Activated T-cell treated with anti-CD3 and anti-CD28 coated beads for 4 hours (primary cell): ENCODE measurements at places on chromosomes 11 and 22.

DNA sequence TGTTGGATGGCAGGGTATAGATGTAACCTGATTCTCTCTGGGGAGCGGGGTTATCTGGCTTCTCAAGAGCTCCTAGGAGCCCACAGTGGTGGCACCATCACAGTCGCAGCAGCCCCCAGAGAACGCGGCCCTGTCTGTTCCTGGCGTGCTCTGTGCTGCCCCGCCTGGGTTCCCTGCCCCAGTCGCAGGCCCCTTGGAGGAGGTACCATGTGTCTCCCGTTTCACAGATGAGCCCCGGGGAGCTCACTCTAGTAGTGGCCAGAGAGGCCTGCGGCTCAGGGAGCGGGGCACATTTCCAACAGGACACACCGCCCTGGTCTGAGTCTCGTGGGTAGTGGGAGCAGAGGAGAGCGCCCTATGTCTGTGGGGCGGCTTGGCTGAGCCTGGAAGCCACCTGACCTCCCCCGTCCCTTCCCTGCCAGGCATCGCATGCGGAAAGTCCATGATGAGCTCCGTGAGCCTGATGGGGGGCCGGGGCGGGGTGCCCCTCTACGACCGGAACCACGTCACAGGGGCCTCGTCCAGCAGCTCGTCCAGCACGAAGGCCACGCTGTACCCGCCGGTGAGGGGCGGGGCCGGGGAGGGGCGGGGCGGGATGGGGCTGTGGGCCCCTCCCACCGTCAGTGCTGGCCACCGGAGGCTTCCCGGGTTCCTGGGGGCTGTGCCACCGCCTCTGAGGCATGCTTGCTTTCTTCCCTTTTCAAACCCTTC lies 21.0 kb upstream of the PPP6R3 start:
- DNase-seq: no peak

DNA sequence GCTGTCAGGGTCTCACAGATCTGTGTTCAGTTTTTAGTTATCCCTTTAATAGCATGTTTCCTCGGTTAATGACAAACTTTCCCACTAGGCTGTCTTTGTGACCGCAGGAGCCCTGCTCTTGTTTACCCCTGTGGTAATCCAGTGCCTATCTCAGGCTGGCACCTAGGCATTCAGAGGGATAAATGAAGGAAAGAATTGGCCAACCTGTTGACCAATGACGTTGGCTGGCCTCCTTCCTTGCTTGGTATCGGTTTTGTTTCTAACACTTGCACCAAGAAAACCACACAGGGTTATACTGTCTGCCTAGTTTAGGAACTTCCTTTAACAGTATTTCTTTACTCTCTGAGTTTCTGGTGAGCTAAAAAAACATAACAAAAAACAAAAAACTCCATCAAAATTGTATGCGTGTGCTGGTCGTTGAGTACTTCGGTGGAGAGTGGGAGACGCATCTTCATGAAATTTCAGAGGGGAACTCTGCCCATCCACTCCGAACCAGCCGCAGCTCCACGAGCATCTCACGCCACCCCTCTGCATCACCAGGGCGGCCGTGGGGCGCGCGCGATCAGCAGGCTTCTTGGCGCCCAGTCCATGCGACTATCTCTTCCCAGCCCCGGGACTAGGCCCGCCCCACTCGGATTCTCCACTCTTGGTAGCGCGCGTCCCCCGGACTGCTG lies 563 bp upstream of the ENDOD1 start:
- DNase-seq: no peak

DNA sequence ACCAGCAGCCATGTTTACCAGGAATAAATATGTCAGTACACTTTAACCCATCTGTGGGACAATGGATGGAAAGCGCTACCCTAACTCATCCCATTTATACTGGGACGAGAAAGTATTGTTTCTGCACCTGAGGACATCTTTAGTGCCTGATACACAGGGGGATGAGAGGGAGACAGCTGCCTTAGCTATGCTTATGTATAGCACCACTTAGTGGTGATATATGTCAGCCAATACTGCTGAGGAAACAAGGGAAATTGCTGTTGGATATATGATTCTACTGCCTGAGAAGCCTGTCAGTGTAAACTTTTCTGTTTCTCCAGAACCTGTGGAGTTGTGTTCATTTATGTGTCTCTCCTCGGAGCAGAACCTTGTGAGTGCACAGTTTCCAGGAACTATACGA lies 13.3 kb upstream of the CEP295 start:
- no peak for DNase-seq

- no peak for DNase-seq
These were observed 76.0 kb upstream of the WNT7B start for GRCh38 chr22:46052801-46053562.

GRCh38 chr11:92758241-92758780 lies 211.1 kb upstream of the MTNR1B start:
- DNase-seq: no peak

DNA sequence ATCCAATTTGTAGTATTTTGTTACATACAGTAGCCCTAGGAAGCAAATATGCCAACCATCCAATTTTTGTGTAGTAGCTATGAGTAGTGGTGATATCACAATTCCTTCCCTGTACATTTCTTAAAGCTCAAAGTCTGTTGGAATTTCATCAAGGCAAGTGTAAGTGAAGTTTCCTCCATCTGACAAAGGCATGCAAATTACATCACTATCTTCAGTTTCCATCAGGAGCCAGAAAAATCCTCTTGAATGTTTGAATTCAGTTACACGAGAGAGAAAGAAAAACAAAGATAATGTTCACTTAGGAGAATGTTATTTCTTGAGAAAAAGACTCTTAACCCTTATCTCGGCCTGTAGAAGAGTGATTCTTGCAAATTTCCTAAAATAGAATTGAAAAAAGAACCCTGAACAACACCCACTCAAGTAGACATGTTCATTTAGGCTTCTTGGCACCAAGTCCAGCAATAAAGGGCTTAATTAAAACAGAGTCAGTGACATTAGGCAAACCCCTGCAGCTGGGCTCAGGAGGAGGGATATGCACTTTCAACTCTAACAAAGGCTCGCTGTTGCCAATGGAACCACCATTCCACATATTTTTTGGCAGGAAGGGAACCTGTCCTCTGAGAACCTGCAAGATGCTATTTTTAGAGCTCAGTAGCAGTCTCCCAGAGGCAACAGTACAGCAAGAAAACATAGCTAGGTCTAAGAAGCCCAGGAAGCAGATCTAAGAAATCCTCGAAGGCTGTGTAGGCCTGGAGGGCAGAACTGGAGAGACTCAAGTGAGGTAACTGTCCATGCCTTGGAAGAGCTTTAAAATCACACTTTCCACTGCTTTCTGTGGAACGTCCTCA lies 144.6 kb downstream of the CCDC81 start:
- DNase-seq: no peak

DNA sequence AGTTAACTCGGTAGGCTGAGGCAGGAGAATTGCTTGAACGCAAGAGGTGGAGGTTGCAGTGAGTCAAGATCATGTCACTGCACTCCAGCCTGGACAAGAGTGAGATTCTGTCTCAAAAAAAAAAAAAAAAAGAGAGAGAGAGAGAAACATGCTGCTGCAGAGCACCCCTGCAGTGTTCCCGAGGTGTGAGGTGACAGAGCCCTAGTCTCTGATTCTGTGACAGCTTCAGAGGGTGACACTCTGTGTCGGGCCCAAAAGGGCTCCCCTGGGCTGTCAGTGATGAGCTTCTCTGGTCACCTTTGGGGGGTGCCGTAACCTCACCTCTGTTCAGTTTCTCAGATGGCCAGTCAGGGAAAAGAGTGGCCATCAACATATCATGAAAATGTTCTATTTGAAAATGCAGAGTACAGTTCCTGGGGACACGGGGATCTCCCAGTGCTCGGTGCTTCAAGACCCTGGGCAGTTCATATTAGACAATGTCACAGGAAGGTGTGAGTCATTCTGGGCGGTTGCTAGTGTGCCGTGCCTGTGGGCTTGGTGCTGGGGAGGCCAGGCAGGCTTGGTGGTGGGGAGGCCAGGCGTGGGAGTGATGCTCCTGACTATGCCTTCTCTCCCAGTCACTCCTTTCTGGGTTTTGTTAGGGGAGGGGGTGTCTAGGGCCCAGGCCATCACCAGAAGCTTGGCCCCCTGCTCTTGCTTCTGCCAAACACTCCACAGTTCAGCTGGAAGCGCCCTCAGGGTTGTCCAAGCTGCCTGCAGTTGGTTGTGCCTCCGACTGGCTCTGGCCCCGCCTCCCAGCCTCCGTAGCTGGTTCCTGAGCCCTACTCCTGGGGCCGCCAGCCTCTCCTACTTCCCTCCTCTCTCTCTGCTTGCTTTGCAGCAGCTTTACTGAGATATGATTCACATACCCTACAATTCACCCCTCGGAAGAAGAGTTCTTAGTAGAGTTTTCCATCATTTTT lies 52.5 kb upstream of the CLDN5 start:
- DNase-seq: peak; percentile 41

DNA sequence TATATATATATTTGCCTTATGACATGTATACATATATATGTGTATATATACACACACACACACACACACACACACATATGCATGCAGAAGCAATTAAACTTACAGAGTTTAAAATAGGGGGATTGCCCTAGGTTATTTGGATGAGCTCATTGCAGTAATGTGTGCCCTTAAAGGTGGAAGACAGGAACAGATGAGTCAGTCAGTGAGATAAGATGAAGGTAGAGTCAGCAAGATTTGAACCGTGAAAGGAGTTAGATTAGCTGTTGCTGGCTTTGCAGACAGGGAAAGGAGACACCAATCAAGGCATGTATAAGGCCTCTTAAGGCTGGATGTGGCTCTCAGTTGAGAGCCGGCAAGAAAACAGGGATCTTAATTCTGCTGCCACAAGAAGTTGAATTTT lies 902.4 kb upstream of the RAG2 start:
- DNase-seq: no peak

- no peak for DNase-seq
These were observed 50.6 kb downstream of the LDLRAD3 start for GRCh38 chr11:35994421-35994820.

DNA sequence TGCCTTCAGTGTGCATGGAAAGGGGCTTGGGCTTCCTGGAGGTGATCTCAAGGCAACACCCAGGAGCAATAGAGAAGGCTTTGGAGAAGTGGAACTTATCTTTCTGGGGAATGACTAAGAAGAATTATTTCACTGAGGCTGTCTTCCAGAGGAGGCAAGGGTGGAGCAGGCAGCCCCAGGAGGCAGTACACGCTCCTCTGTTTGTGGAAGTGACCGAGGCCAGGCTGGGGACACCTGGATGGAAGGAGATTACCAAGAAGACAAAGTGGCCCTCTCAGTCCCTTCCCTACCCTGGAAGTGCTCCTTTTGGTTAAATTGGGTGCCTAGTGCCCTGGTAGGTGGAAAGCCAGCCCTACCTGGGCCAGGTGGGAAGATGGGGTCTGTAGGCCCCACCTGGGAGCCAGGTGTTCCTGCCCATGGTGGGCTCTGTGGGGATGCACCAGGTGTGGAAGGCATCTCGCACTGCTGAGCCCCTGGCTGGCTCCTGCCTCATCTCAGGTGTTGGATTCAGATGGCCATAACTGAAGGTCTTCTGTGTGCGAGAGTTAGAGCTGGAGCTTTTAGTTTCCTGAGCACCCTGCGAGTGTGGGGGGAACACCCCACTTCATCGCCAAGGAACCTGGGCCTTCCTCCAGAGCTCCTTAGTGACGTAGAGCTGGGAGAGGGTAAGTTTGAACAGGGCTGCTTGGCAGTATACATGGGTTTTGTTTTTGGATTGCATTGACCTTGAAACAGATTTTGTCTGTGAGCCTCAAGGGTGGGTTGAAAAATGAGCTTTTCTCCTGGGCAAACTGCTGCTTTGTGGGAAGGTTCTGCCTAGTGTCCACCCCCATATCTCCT lies 46.1 kb downstream of the MICAL2 start:
- no peak for DNase-seq

DNA sequence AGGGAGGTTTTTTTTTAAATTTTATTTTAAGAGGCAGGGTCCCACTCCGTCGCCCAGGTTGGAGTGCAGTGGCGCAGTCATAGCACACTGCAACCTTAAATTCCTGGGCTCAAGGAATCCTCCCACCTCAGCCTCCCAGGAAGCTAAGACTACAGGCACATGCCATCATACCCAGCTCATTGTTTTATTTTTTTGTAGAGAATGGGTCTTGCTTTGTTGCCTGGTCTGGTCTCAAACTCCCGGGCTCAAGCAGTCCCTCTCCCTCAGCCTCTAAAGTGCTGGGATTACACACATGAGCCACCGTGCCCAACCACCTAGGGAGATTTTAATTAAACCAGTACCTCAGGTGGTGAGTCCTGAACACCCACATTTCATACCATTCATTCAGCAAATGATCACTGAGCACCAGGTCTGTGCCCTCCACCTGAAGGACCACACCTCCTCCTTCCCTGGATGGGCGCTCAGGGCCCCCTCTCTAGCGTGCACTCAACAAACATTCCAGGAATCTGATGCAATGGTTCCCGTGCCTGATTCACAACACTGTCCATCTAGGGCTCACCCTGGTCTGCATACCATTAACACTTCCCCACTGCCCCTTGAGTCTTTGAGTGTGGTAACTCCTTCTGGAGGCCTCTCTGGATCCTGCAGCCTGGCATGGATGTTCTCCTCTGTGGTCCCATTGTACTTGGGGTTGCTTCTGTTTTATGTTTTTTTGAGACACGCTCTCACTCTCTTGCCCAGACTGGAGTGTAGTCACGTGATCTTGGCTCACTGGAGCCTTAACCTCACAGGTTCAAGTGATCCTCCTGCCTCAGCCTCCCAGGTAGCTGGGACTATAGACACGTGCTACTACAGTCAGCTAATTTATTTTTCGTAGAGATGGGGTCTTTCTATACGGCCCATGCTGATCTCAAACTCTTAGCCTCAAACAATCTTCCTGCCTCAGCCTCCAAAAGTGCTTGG lies 9.6 kb upstream of the MYH9 start:
- DNase-seq: no peak

DNA sequence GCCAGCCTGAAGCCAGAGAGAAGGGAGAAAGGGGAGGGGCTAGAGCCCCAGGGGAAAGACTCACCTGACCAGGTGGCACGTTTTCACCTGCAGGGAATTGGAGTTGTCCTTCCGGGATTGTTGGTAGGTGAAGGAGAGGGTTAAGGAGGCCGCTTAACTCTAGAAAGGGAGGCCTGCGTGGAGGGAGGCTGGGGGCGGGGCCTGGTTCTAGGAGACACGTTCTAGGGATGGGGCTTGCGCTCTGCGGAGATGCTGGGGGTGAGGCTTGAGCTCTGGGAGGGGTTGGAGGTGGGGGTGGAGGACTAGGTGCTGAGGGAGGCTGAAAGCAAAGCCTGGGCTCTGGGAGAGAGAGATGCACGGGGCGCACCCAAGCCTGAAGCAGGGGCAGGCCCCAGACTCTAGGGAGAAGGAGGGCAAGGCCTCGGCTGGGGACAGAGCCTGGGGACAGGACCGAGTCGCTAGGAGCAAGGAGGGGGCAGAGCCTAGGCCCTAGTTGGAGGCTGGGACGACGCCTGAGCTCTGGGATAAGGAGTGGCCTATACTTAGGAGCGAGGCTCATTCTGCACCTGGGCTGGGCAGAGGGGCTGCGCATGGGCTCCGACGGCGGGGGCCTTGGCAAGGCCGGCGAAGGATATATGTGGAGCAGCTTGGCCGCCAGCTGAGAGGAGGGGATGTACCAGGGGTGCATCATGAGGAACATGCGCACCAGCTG lies 2.4 kb downstream of the RASGRP2 start:
- DNase-seq: no peak
